ENCODE measurements at places on chromosomes 1 and 21.

GRCh38 chr1:205450448-205450847, 5.4 kb downstream of the BLACAT1 start:
- no peak for DNase-seq

- no peak for DNase-seq
Observed at GRCh38 chr21:20086508-20086907, 911.7 kb upstream of the NCAM2 start.

- DNase-seq, result no peak
Observed at GRCh38 chr1:37449936-37450335, 24.4 kb upstream of the ZC3H12A start.

DNA sequence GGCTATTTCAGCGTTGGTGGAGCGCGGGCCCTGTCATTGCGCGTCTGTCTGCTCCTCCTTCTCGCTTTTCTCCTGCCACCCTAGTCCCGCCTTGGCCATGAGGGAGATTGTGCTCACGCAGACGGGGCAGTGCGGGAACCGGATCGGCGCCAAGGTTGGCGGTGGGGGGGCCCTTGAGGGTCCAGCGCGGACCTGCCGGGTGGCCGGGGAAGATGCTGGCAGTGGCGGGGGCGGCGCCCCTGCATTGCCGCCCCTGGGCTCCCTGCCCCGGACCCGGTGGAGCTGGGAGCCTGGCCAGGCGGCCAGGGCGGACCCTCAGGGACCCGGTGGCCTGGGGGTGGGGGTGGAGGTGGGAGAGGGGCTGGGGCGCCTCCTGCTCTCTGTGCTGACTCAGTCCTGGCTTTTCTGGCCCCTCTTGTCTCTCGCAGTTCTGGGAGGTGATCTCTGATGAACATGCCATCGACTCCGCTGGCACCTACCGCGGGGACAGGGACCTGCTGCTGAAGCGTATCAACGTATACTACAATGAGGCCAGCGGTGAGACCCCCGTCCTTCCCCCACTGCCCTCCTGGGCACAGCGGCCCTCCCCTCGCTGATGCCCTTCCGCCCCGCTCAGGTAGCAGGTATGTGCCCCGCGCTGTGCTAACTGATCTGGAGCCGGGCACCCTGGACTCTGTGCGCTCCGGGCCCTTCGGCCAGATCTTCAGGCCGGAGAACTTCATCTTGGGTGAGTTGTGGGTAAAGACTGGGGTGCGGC, 58.3 kb upstream of the MAP1LC3C start:
- no peak for DNase-seq

DNA sequence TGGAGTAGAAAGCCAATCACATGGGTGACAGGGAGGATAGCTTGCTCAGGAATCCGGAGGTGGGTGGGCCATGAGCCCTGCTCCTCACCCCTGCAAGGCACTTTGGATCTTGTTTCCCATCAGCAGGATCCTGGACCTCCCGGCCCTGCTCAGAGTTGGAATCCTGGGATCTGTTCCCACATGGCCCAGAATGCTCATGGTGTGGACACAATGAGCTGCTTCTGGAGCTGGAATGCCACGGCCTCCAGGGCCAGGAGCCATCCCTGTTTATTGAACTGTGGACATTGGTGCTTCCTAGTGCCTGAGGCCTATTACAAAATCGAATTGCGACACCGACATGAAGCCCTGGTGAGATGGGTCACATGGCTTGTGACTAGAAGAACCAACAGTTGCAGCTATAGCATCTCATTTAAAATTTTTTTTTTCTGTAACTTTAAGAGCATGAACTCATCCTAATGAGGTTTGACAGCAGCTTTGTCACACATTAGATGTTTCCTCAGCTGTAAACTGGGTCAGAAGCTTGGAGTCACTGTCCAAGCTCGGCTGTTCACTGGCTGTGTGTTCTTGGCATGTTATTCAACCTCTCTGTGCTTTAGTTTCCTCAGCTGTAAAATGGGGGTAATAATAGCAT, 40.4 kb upstream of the GOLT1A start:
- peak; percentile 76 for DNase-seq

- DNase-seq, result no peak
Observed at GRCh38 chr1:201750934-201751333, 78.0 kb upstream of the IPO9 start.

Measured in RPMI7951 (cell line).